ENCODE measurements at places on chromosomes 7 and 10.

DNA sequence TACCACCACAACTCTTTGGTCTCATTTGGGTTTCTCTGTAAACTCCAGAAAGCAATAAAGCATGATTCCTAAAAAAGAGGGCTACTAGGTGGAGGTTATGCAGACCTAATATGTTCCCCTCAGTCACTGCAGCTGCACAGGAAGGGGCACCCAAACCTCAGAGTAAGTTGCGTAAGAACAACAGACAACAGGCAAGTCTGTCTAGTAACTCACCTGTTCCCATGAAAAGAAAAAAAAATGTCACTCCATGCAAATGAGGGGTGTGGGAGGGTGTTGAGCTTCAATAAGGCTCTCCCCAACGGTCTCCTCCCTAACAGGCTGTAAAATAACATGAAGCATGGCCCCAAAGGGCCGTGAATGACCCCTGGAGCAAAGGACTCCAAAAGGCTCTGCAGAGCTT is 461.4 kb downstream of the KCNMA1 start:
- no peak for DNase-seq

DNA sequence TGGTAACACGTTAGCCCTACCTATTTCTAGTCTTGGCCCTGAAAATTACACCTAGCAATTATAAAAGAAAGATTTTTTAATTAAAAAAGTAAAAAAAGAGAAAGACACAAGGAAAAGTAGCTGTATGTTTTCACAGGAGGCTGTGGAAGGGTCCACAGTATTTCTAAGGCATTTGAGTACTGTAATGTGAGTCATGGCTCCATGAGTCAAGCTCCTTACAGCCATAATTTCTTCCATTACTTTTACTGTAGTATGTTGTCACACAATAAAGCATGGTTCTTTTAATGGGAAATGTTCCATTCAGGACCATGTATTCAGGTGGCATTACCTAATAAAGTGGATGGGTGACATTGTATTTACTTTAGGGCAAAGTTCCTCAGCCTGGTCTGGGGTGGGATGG is 113.4 kb downstream of the GPR37 start:
- no peak for DNase-seq

DNA sequence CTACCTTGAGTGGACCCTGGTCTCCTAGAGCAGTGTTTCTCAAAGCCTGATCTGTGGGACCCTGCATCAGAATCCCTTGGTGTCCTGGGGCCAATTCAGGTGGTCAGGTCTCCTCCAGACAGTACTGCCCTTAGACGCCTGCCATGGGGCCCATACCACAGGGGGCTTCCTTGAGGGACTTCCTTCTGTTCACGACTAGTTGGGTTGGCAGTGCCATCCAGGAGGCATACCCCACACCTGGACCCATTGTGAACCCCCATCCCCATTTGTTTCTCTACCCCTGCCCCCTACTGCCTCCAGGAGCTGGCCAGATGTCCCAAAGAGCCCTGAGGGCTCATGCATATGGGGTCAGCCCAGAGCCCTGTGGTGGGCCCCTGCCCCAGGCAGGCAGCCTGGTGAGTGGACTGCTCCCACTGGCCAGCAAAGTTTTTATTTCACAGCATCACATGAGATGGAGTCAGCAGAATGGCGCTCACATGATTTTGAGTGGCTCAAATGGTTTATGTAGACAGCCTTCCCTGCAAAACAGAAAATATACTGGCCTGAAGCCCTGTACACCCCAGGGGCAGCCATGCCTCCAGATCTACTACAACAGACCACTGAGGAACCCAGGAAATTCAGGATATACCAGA is 259.9 kb upstream of the ZMIZ1 start:
- no peak for DNase-seq

DNA sequence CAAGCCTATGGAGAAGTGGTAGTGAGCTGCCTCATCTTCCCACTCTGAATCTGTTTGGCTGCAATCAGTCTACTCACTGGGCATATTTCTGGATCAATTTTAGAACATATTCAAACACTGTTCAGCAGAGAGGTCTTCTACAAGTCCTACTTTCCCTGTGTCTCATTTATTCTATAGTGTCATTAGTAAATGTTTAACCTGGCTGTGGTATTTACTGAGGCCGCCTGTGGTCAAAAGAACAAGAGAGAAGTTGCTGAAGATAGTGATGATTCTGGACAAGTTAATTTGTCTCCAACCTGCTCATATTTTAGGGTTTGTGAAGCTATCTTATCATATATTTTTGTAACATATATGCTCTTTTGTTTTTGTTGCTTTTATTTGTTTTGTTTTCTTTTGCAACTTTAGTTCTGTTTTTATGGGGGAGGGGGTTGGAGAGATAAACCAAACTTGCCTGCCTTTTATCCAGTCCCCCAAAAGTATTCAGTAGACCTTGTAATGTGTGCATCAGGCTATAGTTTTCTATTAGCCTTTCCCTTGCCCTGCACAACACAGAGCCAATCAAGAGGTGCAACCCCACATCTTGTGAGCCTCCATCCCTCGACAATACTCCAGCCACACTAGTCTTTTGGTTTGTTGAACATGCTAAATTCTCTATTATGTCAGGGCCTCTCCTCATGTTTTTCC is 362.8 kb upstream of the MBL2 start:
- DNase-seq: no peak

DNA sequence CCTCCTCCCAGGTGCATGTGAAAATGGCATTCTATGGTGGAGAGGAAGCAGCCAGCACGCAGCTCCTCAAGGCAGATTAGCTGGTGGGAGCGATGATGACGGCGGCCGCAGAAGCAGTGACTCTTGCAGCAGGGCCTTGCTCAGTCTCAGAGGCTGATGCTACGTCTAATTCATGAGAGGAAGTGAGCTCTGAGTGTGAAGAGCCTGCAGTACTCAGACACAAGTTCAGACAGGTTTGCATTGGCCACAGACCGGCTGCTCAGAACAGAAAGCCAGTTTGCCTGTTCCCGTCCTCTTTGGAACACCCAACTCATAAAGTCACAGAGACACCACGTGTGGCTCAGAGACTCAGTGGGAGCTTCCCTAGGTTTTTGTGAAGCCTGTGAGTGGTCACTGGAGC is 136.5 kb downstream of the ADARB2 start:
- DNase-seq: no peak

DNA sequence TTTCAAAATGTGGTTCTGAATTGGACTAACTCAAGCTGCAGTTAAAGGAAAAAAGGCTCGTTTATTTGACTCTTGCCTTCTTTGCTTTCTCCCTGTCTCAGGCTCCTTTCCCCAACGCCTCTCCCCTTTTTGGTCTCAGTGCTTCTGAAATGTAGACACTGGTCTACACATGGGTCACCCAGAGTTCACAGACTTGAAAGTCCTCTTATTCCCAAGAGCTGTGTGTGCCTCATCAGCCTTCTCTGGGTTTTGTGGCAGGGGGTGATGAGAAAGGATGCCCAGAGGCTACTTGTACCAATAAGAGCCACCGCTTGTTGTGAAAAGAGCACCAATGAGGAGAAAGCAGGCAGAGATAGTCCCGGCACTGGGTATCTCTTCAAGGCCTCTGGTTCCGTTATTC is 125.7 kb downstream of the BICC1 start:
- DNase-seq: no peak

- DNase-seq: no peak
Observed at GRCh38 chr10:63054889-63055611, 78.1 kb upstream of the NRBF2 start.

DNA sequence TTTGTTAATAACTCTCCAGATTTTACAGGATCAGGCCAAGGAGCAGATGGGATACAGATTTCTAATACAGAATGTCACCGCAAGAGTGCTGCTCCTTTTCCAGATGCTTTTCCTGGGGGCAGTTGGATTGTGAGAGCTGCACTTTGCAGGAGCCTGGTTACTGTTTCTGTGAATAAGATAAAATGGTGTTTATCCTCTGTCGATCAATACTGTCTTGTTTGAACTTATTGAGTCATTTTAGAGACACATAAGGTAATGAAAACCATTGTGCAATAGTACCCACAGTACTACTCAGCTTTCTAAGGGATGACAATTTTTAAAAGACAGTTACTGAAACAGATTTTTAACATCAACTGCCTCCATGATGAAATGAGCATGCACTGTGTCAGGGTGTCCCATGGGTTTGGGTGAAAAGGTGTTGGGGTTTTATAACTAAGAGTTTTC is 2.9 kb downstream of the A1CF start:
- no peak for DNase-seq

DNA sequence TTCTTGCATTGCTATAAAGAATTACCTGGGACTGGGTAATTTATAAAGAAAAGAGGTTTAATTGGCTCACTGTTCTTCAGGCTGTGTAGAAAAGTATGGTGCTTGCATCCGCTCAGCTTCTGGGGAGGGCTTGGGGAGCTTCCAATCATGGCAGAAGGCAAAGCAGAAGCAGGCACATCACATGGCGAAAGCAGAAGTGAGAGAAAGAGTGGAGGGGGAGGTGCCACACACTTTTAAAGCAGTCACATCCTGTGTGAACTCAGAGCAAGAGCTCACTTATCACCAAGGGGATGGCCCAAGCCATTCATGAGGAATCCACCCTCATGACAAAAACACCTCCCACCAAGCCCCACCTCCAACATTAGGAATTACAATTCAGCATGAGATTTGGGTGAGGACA is 303.5 kb downstream of the OTUD1 start:
- DNase-seq: no peak

DNA sequence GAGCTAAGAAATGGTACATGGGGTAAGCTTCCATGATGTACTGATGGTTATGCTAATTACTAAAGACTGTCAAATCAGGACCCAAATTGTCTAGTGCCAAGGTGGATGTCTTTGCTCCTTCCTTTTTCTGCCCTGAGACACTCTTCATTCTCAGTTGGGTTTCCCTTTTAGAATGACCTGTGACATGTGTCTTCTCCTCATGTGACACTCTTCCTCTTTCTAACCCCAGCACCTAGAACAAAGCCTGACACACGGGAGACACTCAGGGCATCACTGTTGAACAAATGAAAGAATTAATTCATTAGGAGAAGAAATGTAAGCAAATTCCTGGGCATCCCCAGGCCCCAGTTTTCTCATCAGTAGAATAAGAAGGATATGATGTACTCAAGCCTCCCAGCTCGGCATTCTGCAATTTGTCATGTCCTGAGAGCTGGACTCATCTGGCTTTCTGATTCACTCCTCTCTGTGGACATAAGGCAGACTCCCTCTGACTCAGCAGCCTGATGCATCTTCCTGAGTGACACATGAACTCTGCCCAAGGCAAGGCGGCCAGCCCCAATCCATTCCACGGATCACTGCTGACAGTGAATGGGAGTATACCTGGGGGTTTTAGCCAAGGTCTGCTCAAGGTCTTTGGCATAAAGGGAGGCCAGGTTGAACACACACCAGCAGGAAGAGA is 473.8 kb downstream of the KCNMA1 start:
- DNase-seq: no peak

DNA sequence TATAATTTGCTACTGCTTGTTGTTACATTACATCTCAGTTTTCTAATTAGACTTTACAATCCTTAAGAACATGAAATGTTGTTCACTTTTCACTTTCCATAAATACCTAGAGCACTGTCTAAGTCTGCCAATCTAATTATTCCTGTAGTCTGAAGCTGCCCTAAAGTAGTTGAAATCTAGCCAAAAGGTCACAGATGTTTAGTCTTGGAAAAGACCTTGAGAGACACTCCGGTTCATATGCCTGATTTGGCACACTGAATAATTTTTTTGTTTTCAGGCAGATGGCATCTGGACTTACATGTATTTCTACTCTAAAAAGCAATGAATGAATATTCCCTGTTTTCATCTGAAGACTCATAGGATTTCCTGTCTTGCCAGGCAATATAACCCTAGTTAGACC is 359.1 kb downstream of the ANKRD7 start:
- DNase-seq: no peak

- no peak for DNase-seq
Observed at GRCh38 chr10:27581225-27581624, 77.1 kb downstream of the RAB18 start.

- DNase-seq: no peak
Observed at GRCh38 chr10:81843042-81843441, 32.0 kb upstream of the NRG3 start.

DNA sequence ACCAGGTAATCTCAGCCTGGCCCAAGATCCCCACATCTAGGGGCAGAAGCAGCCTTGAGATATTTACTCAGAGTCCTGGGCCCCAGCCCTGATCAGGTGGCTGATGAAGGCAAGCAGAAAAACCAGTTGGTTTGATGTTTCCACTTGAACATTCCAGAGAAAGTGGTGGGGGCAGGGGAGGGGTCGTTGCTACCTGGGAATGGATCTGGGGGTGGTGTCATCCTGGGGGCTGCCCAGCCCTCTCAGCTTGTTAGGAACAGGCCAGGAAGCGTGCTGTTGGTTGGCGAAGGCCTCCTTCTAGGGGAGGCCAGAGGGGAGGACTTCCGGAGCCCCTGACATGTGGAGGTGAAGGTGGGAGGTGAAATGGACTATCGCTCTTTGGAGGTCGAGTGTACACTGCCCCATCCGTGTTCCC is 3.7 kb upstream of the ABHD11 start:
- no peak for DNase-seq

GRCh38 chr7:45259966-45260646 is 102.5 kb downstream of the RAMP3 start:
- DNase-seq: peak; percentile 90

GRCh38 chr10:21500578-21500910 is 24.9 kb downstream of the SKIDA1 start:
- DNase-seq: no peak

- no peak for DNase-seq
Observed at GRCh38 chr7:93150200-93150835, 2.1 kb upstream of the SAMD9L start.

GRCh38 chr7:25820432-25821040 is 331.5 kb upstream of the NFE2L3 start:
- no peak for DNase-seq

- no peak for DNase-seq
Observed at GRCh38 chr10:67923551-67923950, 39.1 kb downstream of the SIRT1 start.

- DNase-seq: no peak
Observed at GRCh38 chr7:53229202-53229601, 193.8 kb downstream of the POM121L12 start.

DNA sequence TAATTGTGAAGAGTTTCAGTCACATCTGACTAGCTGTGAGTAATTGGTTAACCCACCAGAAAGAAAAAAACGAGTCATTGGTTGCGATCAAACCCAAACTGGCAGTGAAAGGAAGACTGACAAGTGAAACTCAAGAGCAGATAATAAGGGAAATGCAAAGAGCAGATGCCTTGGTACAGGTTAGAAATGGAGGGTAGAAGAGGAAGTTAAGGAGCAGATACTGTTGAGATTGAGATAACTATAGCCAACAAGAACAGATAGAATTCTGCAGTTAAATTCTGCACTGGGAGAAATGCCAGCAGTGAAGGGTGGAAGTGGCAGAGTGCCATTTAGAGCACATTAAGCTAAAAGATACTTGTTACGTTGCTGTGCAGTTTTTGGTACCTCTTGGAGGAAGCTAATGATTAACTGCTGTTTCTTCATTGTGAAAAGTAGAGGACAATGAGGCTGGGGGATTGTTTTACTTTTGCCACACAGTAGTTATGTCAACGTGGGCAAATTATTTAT is 65.8 kb downstream of the CDK13 start:
- no peak for DNase-seq

GRCh38 chr10:125424191-125424847 is 258.6 kb downstream of the TEX36 start:
- no peak for DNase-seq

- no peak for DNase-seq
Observed at GRCh38 chr10:107924458-107924857, 760.0 kb upstream of the SORCS1 start.

GRCh38 chr7:75711076-75711475 is 27.7 kb downstream of the HIP1 start:
- no peak for DNase-seq

GRCh38 chr10:109427411-109427810 is 495.9 kb downstream of the XPNPEP1 start:
- no peak for DNase-seq

Data from activated effector memory CD4-positive, alpha-beta T cell treated with anti-CD3 and anti-CD28 coated beads, Interleukin-2, amount 50 U/mL, for 16 hours (primary cell).